ENCODE measurements at places on chromosomes 1 and 21.

GRCh38 chr1:7885513-7886404 is 32.9 kb upstream of the UTS2 start:
- DNase-seq, result no peak

DNA sequence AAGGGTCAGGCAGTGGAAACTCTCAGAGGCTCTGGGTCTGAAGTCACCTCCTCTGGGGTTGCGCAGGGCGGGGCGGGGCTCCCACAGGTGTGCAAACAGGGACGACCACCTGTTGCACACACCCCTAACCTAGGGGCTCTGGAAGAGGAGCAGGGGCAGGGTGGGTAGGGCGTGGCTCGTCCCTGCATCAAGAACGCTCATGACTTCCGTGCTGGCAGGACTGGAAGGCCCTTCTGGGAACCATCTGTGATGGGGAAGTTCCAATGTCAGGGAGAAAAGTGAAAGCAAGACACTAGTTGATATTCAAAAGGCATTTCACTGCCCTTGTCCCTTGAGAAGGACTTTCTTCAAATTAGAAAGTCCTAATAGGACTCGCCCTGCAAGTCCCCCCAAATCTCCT is 22.1 kb upstream of the CLSTN1 start:
- DNase-seq, result peak; percentile 50

GRCh38 chr1:34597877-34598514 is 156.9 kb upstream of the GJB5 start:
- DNase-seq, result peak; percentile 47

- DNase-seq, result no peak
Measured at GRCh38 chr1:81797701-81798100, 3.0 kb upstream of the ADGRL2 start.

GRCh38 chr21:44601596-44602462 is 1.4 kb downstream of the KRTAP10-7 start:
- DNase-seq, result no peak

DNA sequence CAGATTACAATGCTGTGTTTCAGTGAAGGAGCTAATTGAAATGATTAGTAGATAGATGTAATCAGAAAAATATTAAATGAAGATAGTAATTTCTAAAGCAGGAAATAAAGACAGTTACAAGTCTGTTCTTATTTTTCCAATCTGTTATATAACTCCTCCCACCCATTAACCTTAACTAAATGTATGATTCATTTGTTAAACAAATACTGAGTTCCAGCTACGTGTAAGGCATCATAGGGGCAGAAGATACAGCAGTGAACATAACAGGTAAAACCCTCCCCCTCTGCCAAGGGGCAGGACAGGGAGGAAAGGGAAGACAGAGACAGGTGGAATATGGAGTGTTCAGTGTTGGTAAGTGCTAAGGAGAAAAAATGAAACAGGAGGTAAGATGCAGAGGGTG is at the start of gene FAM177B:
FAM177B (plus strand) TSS at position 231 of the 400 bp plus-strand sequence. CDS start 9,344 bp downstream, outside the sequence.
- no peak for DNase-seq

DNA sequence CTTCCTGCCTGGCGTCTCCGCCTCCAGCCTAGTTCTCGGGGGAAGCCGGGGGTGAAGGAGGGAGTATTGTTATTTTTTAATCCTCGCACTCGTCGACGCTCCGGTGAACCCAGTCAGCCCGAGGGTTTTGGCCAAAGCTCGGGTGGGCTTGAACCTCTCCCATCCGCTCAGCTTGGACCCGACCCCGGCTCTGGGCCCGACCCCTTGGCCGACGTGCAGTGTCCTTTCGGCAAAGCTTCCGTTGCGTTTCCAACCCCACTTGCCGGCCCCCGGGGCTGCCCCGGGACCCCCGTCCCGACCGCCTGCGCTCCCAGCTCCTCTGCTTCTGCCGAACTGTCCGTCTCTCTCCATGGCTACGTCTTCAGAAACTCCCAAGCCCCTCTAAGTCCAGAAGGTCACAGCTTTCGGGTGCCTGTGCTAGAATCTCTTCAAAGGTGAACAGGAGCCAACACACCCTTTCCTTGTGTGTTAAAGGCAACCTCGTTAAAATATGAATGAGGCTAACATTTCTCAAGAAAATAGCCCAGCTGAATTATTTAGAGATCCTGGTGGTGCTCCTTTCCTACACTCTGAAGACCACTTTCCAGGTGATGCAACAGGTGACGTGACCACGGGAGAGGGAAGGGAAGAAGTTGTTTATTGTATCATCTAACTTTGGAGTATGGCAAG is 647 bp downstream of the DESI2 start:
- DNase-seq, result no peak

- no peak for DNase-seq
Measured at GRCh38 chr1:217911908-217912307, 280.8 kb downstream of the SPATA17 start.

GRCh38 chr1:202343652-202344349 is 2.1 kb upstream of the UBE2T start:
- DNase-seq, result peak; percentile 57

DNA sequence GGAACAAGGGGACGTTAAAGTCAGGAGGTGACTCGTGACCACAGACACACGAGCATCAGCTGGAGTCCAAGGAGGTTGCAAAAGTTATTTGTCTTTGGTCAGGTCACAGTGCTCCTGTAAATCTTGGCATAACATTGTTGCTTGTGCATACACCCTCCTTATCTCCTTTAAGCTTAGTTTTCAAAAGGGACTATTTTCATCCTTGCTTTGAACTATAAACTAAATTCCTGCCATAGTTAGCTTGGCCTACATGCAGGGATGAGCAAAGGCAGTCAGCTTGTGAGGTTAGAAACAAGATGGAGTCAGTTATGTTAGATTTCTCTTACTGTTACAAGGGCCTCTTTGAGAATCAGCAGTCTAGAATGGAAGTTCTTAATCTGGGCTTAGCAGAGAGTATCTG is 28.0 kb upstream of the FASLG start:
- DNase-seq, result no peak

DNA sequence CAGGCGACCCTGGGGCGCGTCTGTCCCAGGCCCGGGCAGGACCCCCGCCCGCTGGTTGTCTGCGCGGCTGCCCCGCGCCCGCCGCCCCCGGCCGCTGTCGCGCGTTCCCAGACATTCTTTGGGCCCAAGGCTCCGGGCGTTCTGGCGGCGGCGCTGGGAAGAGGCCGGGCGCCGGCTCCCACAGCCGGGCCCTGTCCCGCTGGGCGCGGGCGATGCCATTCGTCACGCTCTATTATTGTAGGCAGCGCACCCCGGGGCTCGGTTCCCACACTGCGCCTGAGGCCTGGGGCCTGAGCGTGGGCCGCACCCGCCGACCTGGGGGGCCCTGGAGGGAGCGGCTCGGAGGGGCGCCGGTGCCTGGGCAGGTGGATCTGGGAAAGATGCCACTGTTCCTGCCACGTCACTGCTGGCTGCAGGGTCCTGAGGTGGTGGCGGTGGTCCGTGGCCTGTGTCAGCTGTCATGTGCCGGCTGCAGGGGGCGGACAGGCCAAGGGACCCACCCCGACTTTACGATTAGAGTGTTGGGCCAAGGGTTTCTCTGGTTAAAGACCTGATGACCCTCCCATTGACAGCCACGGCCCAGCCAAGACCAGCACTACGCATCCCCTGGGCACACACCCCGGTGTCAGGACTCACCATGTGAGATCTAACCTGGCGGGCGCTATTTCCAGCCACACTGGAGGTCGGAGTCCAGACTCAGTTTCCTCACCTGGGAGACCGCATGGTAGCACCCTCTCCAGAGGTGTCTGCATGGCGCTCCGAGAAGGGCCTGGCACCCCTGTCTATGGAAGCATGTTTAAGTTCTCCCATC is 55.1 kb upstream of the ADARB1 start:
- DNase-seq, result no peak

DNA sequence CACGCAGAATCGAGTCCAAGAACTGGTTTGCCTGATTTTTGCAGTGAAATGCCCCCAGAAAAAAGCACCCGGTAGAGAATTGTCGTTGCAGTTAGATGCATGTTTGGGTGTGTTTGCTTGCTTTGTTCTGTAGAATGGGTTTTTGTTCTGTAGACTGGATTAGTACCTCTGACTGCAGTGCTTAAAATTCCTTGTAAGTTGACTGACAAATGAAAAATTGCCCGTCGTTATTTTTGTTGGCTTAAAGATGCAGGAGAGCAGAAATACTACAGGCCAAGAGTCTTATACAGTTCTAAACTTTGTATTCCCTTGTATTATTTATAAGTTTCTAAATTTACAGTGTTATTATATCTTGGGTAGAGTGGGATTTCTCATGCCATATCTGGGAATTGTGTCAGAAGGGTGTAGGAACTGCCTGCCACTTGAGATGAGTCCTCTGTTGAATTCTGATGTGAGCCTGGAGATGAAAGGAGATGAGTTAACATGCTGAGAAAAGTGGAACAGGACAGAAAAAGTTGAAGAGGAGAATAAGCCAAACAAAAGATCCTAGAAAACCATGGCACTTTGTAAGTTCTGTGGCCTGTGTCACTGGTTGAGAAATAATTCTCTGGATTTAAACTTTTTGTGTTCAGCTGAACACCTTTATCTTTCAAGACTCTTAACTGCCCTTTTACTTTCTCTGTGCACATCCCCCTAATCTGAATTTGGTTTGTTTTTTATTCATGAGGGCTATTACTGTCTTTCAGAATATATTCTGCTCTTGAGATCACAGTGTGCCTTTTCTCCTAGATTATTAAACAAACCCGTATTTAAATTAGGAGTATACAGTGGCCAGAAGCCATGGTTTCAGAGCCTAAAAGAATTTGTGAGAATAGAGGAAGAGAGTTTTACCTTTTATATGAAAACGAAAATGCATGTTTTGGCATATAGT is 1.4 kb downstream of the DESI2 start:
- DNase-seq, result peak; percentile 41

GRCh38 chr1:199290186-199290585 is 651.3 kb downstream of the PTPRC start:
- DNase-seq, result no peak

- no peak for DNase-seq
Measured at GRCh38 chr1:162908780-162909179, 47.8 kb upstream of the CCDC190 start.

DNA sequence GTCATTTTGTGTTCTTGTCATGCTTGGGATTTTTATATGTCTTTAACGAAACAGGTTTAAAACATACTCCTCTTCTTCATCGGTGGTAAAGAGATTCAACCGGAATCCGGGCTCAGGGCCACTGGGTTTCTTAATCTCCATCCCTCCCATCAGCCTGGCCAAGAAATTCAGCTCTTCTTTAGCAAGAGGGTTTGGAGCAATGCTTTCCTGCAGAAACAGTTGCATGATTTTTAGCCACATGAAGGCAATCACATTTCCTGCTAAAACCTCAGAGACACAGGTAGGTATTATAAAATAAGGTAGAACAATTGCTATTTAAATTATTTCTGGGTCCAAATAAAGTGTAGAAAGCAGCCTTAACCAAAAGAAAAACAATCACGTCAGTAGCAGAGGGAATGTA is 22.7 kb upstream of the LSM10 start:
- no peak for DNase-seq

DNA sequence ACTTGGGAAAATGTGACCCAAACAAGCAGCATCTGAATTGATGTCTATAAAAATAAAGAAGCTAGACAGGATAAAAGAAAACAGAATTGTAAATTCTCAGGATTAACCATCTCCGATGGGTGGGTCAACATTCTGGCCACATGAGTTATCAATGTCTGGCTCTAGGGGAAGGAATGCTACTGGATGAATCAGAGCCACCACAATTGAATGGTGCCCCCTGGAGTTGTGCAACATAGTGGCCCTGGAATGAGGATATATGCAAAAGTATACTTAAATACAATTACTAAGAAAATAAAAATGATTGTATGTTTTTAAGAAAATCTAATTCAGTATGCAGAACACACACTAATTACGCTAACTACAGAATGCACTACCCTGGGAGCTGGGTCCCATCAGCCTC is 185.6 kb downstream of the TGFBR3 start:
- no peak for DNase-seq

- no peak for DNase-seq
Measured at GRCh38 chr1:65156910-65157545, 9.0 kb downstream of the AK4 start.

DNA sequence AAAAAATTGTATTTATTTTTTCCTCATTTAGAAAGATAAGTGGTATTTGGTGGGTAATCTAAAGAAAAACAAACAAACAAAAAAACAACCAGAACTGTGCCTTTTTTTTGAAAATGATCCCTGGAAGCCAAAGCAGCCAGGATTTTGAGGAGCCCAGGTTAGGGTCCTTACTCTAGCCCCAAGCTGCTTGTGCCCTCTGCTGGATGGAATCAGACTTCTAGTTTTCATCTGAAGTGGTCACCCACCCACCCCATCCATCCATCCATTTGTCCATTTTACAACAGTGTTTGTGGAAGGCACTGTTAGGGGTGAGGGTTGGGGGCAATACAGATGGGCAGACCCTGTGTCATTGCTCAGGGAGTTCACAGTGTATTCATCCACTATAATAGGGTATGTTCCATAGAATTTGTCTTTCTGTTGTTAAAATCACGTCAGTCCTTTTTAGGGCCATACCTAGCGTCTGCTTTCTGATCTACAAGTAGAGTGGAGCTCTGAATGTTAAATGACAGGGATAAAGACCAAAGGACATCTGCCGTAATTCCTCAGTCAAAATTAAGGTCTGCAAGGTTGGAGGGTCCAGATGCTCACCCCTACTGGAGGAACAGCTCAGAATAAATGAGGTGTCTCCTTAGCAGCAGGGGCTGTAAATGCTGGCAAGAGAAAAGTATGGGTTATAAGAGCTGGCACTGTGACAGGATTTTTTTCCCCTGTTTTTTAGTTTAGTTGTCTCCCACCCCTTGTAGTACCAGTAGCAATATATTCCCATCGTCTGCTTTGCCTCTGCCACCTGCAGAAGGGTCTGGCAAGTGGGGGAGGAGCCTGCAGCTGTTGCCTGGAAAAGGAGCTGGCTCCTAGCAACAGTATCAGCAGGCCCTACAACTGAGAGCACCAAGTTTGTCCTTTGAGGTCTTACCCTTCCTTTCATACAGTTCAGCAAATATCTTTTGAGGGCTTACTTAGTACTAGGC is 3.2 kb downstream of the LRRC42 start:
- peak; percentile 47 for DNase-seq

- DNase-seq, result no peak
Measured at GRCh38 chr1:209224886-209225285, 358.6 kb upstream of the CAMK1G start.

DNA sequence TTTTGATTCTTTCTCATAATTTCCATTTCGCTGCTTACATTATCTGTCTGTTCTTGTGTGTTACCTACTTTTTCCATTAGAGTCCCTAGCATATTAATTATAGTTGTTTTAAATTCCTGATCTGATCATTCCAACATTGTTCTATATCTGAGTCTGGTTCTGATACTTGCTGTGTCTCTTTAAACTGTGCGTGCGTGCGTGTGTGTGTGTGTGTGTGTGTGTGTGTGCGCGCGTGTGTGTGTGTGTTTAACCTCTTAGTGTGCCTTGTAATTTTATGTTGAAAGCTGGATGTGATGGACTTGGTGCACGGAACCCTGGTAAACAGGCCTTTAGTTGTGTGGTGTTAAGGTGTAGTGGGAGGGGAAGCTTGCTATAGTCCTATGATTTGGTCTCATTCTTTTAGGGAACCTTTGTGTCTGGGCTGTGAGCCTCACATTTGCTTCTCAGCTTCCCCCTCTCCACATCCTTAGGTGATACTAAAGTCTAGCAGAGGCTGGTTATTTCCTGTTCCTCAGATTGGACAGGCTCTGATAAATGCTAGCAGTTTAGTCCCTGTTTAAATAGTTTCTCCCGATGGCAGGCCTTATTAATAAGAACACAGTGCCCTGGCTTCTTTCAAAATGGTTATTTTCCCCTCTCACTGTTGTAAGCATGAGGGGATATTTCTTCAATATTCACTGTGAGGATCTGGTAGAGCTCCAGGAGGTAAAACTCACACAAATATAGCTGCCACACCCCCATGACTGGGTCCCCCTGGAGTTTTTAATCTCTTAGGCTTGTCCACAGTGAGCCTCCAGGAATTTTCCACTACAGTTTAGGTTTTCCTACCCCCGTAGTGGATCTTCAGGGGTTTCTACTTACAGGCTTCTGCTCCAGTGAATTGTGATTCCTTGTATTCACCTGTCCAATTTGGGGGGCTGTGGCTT is 118.3 kb downstream of the GALNT2 start:
- no peak for DNase-seq
